Osteocyte (in vitro differentiated cells): ENCODE measurements at places on chromosomes 12 and 14.
A peak's percentile ranks its signal among the peaks of the same experiment; 100 is the strongest.

DNA sequence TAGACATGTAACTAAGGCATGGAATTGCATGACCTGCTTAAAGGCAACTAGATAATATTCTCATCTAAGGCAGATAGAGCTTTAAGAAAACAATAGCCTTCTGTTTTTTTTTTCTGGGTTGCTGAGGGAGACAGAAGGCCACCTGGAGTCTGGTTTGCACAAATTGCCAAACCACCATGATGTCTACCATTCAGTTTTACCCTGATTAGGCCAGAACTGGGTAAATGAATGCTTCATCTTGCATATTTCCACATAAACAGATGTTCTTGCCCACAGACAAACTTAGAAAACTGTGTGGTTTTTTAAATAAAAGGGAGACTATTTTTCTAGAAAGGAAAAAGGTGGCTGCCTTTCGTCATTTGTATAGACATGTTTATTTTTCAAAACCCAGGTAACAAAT lies 278.7 kb upstream of the PRICKLE1 start:
- no peak for DNase-seq

GRCh38 chr12:51011955-51012354 lies 14.2 kb downstream of the SLC11A2 start:
- no peak for DNase-seq

GRCh38 chr12:25352083-25352918 lies 101.6 kb upstream of the KRAS start:
- no peak for DNase-seq

DNA sequence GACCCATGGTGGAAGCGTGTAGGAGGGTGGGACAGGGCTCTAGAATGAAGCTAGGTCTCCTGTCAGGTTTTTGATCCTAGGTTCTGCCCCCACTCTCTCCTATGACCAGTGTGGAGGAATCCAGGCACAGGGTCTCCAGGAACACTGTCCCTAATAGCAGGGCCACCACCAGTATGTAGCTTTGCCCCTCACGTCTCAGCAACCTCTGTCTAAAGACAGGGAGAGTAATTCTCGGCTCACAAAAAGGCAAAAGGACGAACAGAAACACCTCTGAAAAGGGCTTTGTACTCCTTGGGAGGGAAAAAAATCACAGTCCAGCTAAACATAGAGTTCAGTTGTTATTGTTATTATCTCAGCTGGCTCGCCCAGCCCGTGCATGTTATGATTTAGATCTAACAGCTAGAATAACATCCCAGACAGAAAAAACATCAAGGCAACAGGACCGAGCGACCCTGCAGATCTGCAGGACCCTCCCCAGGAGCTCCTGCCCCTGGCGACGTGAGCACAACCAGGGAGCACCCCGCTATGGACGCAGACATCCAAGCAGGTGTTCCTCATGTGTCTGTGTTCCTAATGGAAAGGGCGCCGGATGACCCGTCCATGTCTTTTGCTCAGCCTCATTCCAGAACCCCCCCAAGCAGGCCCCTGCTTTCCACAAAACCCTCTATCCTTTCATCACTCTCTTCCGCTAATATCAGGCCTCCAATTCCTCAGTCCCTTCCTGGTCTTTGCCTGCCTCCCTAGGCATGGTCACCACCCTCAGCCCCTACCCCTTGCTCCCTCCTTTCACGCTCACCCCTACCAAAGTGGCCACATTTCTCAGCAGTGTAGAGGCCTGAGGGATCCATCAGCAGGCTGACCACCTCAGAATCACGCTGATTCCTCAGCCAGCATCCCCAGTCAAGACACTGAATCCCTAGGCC lies 14.2 kb upstream of the SLC6A12 start:
- peak; percentile 64 for DNase-seq

DNA sequence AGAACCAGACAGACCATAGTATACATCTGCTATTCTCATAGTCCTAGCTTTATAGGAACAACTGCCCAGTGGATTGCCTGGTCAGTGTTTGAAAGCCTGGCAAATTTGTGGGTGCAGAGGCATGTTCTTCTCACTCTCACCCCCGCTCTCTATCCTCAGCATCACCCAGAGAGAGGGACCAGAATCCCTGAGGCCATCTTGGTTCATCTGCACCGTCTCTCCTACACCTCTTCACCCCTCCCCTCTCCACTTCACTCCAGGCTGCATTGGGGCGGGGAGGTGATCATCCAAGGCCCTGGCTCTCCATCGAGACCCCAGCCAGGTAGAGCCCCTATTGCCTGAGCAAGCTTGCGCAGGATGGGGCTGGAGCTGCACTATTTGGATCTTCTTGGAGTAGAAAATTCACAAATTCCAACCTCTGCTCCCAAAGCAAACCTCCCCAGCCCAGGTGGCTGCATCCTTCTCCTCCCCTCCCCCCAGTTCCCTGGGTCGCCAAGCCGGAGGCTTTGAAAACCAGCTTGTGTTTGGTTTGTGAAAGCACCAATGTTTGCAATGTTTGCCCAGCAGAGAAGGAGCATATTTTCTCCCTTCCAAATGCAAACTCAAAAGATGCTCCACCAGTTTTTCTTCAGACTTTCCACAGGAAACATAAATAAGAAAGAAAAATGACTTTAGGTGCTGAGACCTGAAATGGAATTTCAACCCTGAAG lies 18.6 kb upstream of the COL2A1 start:
- DNase-seq, result no peak

DNA sequence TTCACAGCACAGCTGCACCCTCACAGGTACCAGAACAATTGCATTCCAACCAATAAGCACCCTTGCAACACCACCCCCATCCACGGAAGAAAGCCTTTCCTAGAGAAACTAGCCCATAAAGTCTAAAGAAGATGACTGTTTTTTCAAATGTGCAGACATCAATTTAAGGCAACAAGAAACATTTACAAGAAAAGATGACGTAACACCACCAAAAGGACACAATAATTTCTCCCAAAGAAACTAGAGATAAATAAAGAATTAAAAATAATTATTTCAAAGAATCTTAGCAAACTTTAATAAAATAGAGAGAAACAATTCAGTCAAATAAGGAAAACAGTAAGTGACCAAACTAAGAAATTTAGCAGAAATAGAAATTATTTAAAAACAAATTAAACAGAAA lies 352.3 kb upstream of the ATXN7L3B start:
- DNase-seq, result no peak

- DNase-seq, result no peak
Measured at GRCh38 chr12:82326905-82327503, 31.2 kb downstream of the CCDC59 start.

DNA sequence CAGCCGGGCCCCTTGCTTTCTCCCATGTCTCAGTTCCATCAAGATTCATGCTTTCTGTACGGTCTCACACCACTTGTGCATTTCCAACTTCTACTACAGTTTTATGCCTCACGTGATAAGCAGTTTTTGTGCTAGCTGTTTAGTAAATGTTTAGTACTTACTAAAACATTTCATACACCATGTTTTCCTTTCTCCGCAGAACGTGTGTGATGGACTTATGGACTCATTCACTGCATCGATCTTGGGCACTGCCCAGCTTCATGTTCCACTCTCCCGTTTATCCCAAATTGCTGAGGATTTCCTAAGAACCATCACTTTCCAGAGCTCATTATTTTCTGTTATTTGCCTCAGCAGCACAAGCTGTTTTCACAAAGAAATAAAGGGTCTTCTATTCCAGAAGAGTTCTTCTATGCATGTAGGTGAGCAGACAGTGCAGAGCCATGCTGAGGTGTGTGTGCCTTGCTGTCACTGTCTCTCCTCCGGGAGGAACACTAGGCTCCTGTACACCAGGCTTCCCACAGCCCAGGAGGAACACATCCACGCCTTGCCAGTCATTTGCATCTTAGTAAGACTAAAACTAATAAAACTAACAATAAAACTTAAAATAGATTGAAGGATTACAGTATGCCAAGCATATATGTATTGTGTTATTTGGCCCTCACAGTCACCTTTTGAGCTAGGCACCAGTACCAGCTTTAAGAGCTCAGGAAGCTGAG lies 90.3 kb upstream of the EEA1 start:
- DNase-seq, result no peak

DNA sequence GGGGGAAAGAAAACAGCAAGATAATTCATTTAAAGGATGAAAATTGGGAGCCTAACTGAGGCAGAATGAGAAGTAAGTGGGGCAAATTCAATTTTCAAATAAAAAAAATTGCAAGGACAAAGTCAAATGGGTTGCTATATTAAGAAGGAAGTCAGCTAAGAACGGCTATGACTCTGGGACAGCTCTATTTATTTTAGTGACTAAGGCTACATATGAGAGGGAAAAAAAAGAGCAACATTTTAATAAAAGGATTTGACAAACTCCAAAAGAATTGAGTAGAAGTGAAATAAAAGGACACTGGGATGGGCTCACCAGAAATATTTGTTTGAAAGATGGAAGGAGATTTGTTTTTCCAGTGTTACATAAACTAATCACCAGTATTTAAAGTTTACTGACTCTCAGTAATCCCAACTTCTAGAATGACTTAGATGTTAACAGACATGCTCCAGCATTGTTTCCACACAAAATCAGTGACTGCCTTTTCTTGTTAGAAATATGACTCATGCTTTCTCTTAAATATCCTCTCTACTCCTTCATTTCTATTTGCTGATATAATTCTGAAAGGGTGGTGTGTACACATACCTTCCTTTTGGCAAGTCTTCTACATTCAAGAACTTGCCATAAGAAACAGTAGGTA lies 198.5 kb downstream of the SLC25A21 start:
- DNase-seq, result no peak

- peak; percentile 65 for DNase-seq
Measured at GRCh38 chr12:112908548-112908947, 1.8 kb downstream of the OAS1 start.

DNA sequence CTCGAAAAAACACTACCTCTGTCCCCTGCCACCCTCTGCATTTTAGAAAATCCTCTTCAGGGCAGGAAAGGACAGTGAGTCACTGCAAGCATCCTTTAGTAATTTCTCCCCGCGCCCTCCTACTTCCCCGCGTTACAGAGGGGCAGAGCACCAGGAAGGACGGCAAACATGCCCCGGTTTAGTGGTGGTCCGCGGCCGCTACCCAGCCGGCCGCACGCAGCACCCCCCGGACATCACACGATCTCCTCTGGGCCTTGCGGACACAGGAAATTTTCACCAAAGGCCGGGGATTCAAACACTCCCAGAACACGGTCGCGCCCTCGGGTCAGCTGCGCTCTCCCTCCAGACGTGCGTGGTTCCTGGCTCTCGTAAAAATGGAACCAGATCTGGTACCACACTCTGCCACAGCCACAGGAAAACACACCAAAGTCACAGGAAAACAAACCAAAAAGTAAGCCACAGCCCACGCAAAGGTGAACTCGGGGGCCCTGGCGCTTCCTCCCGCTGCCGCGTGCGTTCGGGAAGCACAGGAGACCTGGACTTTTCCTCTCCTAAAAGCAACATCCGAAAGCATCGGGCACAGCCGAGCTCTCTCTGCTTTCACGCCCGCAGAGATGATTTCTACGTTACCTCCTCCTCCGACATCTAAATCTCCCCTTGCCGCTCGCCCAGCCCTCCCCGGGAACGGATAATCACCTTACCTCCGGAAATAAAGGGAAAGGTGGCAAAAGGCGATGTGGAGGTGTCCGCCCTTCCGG lies 839 bp downstream of the SLC38A1 start:
- DNase-seq, result no peak

DNA sequence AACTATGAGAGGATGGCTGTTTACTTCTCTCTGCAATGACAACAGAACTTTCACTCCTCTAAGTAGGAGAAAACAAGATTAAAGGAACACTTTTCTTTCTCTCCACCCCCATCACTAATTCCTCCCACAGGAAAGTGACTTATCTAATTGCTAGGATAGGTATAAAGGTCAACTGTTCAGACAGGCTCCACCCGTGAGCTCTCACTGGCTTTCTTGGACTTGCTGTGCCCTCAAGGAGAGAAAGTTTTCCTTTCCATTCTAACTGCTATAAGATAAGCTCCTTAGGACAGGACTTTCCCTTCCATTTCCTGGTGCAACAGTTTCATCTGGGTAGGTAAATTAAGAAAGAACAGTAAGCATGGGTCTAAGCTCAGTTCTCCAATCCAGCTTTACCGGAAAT lies 4.8 kb downstream of the SLC41A2 start:
- DNase-seq, result no peak

GRCh38 chr12:14275886-14276285 lies 89.6 kb upstream of the ATF7IP start:
- DNase-seq, result no peak

DNA sequence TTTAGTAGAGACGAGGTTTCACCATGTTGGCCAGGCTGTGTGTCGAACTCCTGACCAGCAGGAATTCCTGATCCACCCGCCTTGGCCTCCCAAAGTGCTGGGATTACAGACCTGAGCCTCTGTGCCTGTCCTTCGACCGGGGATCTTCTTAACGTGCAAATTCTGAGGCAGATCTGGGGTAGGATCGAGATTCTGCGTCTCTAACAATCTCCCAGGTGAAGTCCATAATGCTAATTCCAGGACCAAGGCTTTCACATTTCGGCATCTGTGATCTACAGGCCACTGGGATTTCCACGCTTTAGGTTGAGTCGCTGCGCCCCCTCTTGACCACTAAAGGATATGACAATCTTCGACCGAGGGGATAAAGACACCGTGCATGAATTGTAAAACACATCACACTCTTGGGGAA lies 24.8 kb downstream of the FOS start:
- DNase-seq, result no peak

DNA sequence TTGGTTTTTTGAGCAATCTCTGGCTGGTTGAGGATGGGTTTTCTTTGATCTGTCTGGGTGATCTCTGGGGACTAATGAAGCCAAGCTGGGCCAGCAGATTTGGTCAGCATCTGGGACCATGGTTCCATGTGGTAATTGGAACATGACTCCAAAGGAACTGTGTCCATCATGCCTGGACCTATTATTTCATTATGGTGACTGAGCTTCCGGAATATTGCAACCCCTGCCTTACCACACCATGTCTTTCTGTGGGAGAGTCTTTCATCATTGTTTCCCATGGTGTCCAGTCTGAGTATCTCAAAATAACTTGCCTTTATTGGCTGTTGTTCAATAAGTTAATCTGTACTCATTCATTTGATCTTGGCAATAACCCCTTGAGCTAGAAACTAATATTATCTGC lies 624.9 kb upstream of the TBX3 start:
- no peak for DNase-seq

GRCh38 chr14:76968621-76969063 lies 59.9 kb downstream of the IRF2BPL start:
- no peak for DNase-seq
